ENCODE measurements at places on chromosomes 7 and 10.
A peak's percentile ranks its signal among the peaks of the same experiment; 100 is the strongest.

DNA sequence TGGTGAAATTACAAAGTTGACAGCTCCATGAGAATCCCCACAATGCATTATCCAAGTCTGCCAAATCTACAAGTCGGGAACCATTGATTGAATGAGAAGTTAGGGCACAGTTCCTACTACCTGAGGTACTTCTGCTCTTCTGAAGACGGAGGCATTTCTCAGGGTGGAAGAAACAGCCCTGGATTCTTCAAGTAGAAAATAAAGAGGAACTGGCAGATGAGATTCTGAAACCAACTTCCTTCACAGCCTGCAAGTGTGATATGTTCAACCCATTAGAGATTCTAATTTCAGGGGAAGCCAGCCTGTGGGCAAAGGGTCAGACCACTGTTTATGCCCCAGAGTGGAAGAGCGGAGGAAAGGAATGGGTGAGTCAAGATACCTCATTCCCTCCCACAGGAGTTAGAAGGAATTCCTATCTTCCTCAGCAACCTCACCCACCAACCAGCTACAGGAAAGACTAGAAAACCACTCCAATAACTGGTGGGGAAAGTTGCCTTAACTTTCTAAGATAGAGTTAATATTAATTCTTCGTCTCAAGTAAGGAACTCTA is 50.5 kb upstream of the BMPER start:
- DNase-seq: no peak

DNA sequence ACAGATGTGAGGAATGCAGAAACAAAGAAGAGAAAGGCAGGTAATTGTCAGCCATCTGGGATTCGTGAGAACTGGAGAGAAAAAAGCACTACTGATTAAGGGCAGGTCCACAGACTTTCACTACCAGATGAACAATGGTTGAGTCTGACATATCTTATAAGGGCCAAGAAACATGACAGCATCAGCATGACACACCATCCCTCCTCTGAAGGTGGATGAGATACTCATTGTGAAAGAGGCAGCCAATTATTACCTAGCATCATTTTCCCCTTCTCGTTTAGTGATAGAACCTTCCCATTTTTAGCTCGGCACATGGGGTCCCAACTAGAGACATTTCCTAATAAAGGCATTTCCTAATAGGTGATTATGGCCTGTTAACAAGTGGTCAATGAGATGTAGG is 19.2 kb upstream of the MET start:
- DNase-seq: no peak

- DNase-seq: no peak
Observed at GRCh38 chr10:8044908-8045725, 9.4 kb upstream of the GATA3 start.

DNA sequence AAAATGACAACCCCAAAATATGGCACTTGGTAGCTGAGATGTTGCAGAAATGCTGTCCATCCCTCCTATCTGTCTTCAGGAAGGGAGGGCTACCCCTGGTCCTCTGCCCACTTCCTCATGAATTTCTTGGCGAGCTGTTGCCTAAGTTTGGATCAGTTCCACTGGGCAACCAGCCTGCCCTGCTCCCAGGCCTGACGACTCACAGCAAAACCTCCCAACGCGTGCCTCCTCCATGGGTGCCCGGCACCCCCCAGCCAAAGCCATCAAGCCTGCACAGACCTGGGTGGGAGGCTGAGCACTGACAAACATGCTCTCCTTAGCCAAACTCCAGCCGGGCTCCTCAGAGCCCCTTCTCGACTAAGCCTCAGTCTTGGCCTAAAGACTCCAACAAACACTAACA is 8.9 kb downstream of the VSTM4 start:
- no peak for DNase-seq

DNA sequence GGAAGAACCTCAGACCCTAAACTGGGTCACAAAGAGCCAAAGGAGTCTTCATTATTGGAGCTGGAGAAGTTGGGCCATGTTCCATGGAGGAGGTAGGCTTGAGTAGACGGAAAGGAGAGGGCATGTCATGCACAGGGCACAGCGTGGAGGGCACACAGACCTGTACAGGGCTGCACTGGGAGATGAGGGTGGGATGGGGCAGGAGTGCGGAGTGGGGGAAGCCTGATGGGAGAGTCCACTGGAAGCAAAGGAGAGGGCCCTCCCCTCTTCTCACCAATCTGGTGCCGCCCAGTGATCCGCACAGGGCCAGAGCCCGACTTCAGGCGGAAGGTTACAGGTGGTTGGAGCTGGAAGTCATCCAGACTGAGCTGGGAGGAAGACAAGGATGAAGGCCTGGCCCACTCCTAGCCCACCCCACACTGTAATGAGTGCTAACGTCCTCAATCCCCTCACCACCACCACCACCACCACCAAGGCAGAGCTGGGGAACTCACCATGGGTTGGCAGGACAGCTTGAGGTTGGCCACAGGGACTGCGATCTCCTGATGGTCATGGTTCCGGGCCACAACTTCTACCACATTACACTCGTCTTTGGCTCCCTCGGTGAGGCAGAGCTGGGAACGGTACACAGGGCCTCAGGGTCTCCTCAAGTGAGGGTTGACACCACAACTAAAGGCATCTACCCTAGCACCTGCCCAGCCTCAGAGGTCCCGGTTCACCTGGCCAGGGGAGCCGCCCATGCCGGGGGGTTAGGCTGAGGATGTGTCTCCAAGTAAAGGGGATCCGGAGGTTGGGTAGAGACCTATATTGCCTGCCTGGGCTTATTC is 1.0 kb downstream of the NPM3 start:
- no peak for DNase-seq

GRCh38 chr10:93062514-93063143 is 2.0 kb downstream of the CYP26C1 start:
- no peak for DNase-seq

GRCh38 chr10:132109341-132110110 is 43.8 kb downstream of the JAKMIP3 start:
- peak; percentile 31 for DNase-seq

DNA sequence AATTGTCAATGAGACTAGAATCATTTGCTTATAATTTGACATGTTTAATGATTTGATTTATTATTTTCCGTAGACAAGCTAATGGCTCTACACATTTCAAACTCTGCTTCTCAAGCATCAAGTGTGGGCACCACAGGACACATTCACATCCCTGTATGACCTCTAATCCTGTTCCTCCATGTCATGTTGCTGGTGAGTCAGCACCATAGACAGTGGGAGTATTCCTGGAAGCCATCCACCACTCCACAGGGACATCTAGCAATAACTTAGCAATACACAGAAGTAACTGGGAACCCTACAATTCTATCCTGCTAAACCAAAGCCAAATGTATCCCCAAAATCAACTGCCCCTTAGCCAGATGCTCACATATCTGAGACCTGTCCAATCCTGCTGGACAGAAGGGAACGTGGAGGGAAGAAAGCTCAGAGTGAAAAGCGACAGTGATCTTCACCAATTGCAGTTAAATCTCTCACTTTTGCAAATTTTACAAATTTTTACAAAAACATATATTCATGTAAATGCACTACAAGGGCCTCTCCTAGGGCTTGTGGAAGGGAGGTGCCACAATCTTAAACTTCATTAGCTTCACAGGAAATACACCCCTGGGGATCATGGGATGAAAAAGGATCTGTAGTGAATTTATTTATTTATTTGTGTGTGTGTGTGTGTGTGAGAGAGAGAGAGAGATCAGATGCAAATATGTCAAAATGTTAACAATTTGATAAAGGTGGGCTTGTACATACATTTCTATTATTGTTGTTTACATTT is 126.5 kb downstream of the GFRA1 start:
- DNase-seq: no peak

GRCh38 chr10:124722798-124723783 is 21.1 kb downstream of the FAM53B start:
- DNase-seq: no peak

- DNase-seq: no peak
Observed at GRCh38 chr7:130943981-130944380, 210.0 kb upstream of the KLF14 start.

- DNase-seq: no peak
Observed at GRCh38 chr7:585229-585711, 65.6 kb upstream of the PDGFA start.

GRCh38 chr7:35797311-35797710 is 3.5 kb upstream of the SEPTIN7 start:
- no peak for DNase-seq

GRCh38 chr10:62614389-62615157 is 189.9 kb upstream of the ADO start:
- no peak for DNase-seq

GRCh38 chr10:13678101-13678843 is 91.5 kb downstream of the PRPF18 start:
- DNase-seq: no peak

- no peak for DNase-seq
Observed at GRCh38 chr7:55160539-55160938, 141.7 kb downstream of the EGFR start.

- DNase-seq: no peak
Observed at GRCh38 chr7:8481096-8481495, 47.7 kb downstream of the NXPH1 start.

DNA sequence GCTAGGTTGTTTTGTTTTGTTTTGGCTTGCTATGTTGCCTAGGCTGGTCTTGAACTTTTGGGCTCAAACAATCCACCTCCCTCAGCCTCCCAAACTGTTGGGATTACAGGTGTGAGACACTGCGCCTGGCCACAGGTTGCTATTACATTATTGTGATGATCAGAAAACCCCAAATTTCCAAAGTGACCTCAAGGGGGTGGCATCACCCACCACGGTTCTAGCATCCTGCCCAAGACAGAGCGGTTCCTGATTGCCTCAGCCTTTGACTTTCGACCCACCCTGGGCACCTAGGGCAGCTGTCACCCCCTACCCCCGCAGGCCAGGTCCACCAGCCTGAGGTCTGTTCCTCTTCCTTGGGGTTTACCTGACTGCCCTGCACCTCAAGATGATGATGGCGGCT is 28.4 kb downstream of the SBDS start:
- no peak for DNase-seq

DNA sequence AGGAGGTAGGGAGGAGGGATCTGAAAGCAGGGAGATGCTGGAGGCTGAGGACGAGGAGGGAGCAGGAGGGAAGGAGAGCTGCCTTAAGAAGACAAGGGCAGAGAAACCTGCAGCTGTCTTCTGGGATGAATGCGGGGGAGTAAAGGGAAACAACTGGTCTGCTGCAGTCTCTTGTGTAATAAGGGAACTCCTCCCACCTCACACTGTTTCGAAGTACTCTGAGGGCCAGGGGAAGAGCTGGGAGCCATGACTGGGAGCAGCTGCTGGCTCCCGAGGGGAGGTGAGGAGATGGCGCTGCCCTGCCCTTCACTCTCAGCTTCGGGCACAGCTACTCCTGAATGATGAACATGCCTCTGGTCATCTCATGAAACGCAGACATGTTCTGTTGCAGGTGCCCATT is 65.1 kb downstream of the CLEC2L start:
- DNase-seq: no peak

- DNase-seq: no peak
Observed at GRCh38 chr7:27119412-27119911, 11.1 kb downstream of the HOXA4 start.

DNA sequence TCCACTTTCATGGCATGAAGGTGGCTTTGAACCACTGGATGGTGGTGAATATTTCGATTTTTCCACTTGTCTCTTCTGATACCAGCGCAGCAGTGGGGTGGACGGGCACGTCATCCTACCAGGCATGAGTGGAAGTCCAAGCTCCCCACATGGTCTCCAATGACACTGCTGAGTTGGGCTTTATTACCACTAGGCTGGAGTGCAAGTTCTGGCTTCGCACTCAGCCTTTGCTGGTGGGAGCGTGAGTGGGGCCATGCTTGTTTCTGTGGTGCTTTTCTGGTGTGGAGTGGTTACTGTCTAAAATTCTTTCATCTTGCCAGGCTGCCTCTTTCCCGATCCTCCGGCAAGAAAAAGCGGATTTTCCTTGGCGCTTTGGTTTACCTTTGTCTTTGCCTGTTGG is 70.1 kb upstream of the SDK1 start:
- DNase-seq: no peak

DNA sequence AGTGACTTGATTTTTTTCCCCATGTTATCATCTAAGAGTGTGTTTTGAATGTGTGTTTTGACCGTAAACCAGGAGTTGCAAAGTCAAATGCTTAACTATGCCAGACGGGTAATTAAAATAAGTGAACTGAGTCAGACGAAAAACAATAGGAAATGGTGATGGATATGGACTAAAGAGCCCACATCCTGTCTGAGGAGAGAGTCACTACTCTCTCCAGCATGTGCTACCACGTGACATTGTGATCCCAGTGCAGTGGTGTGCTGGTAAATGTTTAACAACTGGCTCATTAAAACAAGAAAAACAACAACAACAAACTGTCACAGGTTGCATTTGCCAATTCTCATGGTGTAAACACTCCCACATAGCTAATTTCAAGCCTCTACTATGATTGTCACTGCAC is 164.3 kb downstream of the SUGCT start:
- no peak for DNase-seq

- peak; percentile 42 for DNase-seq
Observed at GRCh38 chr7:34501156-34501555, 156.9 kb upstream of the NPSR1 start.

DNA sequence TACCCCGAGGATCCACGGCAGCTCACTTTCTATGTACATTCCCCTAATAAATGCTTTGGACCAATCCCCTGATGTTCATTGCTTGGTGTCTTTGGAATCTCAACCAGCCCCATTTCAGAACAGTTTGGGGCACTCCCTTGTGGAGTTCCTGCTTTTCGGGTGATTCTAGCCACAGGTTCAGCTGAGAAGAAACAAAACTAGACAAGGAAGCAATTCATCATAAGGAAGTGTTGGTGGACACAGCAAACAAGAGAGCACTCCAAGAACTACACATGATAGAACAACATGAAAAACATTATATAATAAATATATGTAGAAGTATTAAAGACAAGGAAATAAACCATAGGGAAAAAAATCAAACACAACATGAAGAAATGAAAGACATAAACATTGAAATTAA is 6.0 kb upstream of the CCDC136 start:
- DNase-seq: no peak

DNA sequence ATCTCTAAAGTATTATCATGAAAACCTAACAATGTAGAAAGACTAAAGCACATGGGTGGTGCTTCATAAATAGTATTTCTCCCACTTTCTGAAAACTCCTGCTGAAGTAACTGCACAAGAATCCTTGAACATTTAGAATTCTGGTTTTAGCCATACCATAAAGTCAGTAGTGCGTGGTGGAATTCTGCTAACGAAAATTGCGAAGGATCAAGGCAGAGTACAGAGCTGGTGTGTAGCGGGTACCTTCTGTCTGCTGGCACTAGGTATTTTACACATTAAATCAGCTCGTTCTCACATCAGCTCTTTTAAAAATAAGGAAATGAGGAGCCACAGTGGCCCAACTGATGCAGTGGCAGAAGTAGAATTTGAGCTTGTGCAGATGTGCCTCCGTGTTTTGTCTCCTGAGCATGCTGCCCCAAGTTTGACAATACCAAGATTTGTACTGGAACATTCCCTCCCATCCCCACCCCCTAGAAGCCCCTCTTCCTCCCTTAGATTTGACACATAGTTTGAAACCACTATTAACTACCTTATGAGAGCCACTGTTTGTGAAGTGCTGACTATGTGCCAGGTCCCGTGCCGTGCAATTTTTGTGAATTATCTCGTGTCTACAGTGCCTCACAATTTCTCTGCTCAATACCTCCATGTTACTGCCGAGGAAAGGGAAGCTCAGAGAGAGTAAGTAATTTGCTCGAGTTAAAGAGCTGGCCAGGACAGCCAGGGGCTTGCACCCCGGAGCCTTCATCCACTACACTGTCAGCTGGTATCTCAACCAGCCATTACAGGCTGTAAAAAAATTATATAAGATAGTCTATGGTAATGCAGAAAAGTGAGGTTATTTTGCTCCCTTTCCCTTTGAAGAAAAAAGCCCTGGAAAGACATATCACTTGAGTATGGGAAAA is 66.9 kb downstream of the EGFR start:
- no peak for DNase-seq

Measured in putamen (tissue), 1 donor.